Activated naive CD4-positive, alpha-beta T cell treated with anti-CD3 and anti-CD28 coated beads for 36 hours (primary cell): ENCODE measurements at places on chromosomes 3 and 15. TPM values are rescaled to one million over a fixed set of nuclear protein-coding genes. Genes with fewer than 3 reads are reported as not detected.

Gene APOD
- total RNA-seq = not detected

Gene SPTBN5
- total RNA-seq = 0.17 TPM

Gene PPARG
- total RNA-seq = 0.20 TPM

Gene PLSCR2
- total RNA-seq = not detected

Gene LTK
- total RNA-seq = not detected

Gene LRRN1
- total RNA-seq = 0.67 TPM

GRCh38 chr3:108513961-108514360 lies 3.6 kb upstream of the MYH15 start:
- no peaks in the 10 kb centered on the region for H3K27me3 ChIP-seq
- no peak for DNase-seq
- no peak overlapping the region for H3K27ac ChIP-seq
- H3K4me3 ChIP-seq = no peak overlapping the region
- H3K4me1 ChIP-seq = no peaks in the 10 kb centered on the region

- H3K4me3 ChIP-seq = no peak overlapping the region
- peak; percentile 65 for DNase-seq
- peaks cover 3% of the 10 kb centered on the region for H3K36me3 ChIP-seq
- peaks cover 83% of the 10 kb centered on the region for H3K4me1 ChIP-seq
Measured at GRCh38 chr15:101201411-101202174, 50.3 kb downstream of the CHSY1 start.

- H3K4me1 ChIP-seq = no peaks in the 10 kb centered on the region
- no peak overlapping the region for H3K4me3 ChIP-seq
- peak; percentile 39 for DNase-seq
- H3K27me3 ChIP-seq = peaks cover 5% of the 10 kb centered on the region
Measured at GRCh38 chr15:33735637-33736247, 232.6 kb upstream of the CHRM5 start.

DNA sequence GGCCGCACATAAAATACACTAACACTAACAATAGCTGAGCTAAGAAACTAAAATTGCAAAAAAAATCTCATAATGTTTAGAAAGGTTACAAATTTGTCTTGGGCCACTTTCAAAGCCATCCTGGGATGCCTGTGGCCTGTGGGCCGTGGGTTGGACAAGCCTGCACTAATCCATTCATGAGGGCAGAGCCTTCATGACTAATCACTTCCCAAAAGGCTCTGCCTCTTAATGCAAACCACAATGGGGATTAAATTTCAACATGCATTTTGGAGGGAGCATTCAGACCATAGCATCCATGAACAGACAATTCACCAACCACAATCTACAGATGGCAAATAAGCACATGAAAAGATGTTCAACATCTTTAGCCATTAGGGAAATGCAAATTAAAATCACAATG lies 128.2 kb downstream of the SUCLG2 start:
- peaks cover 50% of the 10 kb centered on the region for H3K36me3 ChIP-seq
- H3K27me3 ChIP-seq = no peaks in the 10 kb centered on the region
- H3K4me3 ChIP-seq = no peak overlapping the region
- H3K27ac ChIP-seq = no peak overlapping the region
- DNase-seq = no peak

- no peak for DNase-seq
- peaks cover 8% of the 10 kb centered on the region for H3K4me1 ChIP-seq
- H3K4me3 ChIP-seq = no peak overlapping the region
- peaks cover 14% of the 10 kb centered on the region for H3K27me3 ChIP-seq
- H3K36me3 ChIP-seq = no peaks in the 10 kb centered on the region
Measured at GRCh38 chr15:99085413-99086326, 19.2 kb upstream of the SYNM start.

DNA sequence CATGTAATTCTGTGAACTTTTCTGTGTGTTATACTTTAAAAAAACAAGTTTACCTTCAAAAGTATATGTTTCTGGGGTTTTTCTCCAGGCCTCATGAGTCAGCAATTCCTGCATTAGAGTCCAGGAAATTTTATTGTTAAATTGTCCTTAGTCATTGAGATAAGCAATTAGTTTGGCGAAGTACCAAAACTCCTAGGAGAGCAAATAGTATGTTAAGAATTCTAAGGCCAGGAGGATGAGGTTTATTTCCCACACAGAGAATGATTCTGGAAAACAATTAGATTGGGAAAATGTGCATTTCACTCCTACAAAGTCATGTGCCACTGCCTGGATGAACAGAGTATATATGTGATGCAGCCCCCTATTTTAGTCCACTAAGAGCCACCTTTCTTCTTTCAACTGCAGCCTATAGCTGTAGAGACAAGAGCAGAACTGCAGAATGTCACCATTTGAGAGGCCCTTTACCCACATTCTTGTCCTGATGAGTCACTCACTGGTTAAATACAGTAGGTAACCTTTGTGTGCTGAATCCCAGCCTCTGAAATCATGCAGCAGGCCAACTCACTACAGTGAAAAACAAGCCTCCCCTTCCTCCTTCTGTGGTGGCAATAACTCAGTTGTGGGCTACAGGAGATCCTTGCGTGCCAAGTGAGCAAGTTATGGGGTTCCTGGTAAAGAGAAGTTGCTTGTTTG lies 452.8 kb upstream of the THBS1 start:
- H3K36me3 ChIP-seq = no peaks in the 10 kb centered on the region
- H3K4me1 ChIP-seq = no peaks in the 10 kb centered on the region
- H3K4me3 ChIP-seq = no peak overlapping the region

GRCh38 chr3:48548729-48549705 lies 7.6 kb downstream of the PFKFB4 start:
- no peak overlapping the region for H3K27ac ChIP-seq
- peaks cover 4% of the 10 kb centered on the region for H3K4me1 ChIP-seq
- no peaks in the 10 kb centered on the region for H3K27me3 ChIP-seq
- H3K4me3 ChIP-seq = no peak overlapping the region
- no peaks in the 10 kb centered on the region for H3K36me3 ChIP-seq

- no peak for DNase-seq
- no peak overlapping the region for H3K27ac ChIP-seq
- H3K4me1 ChIP-seq = no peaks in the 10 kb centered on the region
- no peaks in the 10 kb centered on the region for H3K36me3 ChIP-seq
Measured at GRCh38 chr3:82103241-82103640, 341.8 kb upstream of the GBE1 start.

DNA sequence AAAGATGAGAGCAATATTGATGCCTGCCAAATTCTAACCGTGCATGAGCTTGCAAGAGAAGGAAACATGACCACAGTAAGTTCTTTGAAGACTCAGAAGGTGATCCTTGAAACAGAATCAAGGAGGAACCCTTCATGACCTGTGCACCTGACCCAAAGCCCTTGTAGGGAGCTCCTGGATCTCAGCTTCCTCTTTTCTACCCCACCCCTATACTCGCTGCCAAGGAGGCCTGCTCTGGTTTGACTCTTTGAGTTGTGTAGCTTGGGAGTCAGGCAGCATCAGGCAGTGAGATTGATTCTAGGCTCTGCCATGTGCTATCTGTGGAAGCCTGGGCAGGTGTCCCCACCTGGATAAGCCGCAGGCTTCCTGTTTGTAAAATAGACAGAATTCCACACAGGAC lies 10.6 kb downstream of the TTC21A start:
- no peak overlapping the region for H3K27ac ChIP-seq
- no peaks in the 10 kb centered on the region for H3K4me1 ChIP-seq
- no peak overlapping the region for H3K4me3 ChIP-seq
- no peaks in the 10 kb centered on the region for H3K27me3 ChIP-seq
- DNase-seq = no peak

DNA sequence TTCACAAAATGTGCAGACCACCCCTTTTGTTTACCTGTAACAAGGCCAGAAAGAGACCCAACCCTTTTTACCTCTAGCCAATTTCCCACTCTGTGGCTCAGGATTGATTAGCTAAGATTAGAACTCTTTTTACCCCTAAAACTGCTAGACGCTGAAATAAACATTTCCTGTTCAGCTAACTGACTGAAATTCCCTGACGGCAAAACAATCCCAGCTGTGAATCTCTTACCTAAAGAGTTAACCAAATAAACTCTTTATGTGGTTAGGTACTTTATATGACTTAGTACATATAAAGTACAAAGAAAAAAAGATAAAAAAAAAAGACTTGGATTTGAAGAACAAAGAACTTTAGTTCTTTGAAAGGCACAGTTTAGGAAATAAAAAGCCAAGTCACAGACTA lies 988.7 kb downstream of the FHIT start:
- no peak overlapping the region for H3K27ac ChIP-seq
- H3K4me1 ChIP-seq = peaks cover 21% of the 10 kb centered on the region
- H3K36me3 ChIP-seq = no peaks in the 10 kb centered on the region
- H3K27me3 ChIP-seq = no peaks in the 10 kb centered on the region
- H3K4me3 ChIP-seq = no peak overlapping the region

- no peaks in the 10 kb centered on the region for H3K4me1 ChIP-seq
- H3K4me3 ChIP-seq = no peak overlapping the region
- no peaks in the 10 kb centered on the region for H3K36me3 ChIP-seq
- peak; percentile 84 for DNase-seq
- H3K27ac ChIP-seq = no peak overlapping the region
Measured at GRCh38 chr3:141105828-141106628, 54.9 kb downstream of the SPSB4 start.

DNA sequence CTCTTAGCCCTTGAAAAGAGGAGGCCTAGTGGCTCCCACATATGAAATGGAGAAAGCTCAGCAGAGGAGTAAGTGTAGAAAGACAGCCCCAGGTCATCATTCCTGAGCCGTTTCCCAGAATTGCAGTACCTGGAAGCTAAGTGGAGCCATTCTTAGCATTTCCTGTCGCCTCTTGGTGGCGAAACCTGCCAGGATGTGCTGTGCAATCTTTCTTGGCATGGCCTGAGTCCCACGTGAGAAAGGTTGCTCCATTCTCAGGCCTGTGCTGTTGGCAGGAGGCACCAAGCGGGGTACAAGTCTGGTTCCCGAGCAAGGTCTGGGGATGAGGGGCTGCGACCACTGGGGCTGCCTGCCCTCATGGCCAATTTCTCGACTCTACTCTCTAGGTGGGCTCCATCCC lies 207.2 kb upstream of the TPM1 start:
- H3K27ac ChIP-seq = no peak overlapping the region
- H3K4me1 ChIP-seq = no peaks in the 10 kb centered on the region
- DNase-seq = no peak
- H3K27me3 ChIP-seq = no peaks in the 10 kb centered on the region
- H3K36me3 ChIP-seq = no peaks in the 10 kb centered on the region

GRCh38 chr15:43246261-43246774 lies 20.4 kb downstream of the TGM5 start:
- DNase-seq = no peak
- no peaks in the 10 kb centered on the region for H3K36me3 ChIP-seq
- H3K4me1 ChIP-seq = no peaks in the 10 kb centered on the region
- no peak overlapping the region for H3K4me3 ChIP-seq
- no peak overlapping the region for H3K27ac ChIP-seq

DNA sequence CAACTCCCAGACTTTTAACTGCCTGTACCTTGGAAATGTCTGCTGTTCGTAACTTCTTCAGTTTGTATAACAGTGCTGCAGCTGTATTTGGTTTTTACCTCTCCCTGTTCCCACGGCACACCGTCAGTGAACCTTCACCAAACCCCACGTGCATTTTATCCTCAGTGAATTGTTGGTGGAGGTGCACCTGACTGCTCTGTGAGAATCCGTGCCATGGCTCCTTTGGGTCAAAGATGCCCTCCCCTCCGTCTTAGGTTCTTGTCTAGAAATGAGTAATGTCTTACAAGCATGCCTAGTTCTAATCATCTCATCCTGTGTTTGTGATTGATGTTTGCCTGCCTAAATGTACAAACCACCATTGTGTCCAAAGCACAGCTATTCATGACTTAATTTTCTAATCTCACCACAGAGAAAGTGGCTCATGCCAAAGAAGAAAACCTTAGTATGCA lies 28.2 kb downstream of the TPM1 start:
- H3K4me3 ChIP-seq = no peak overlapping the region
- no peaks in the 10 kb centered on the region for H3K4me1 ChIP-seq
- no peak for DNase-seq
- peaks cover 3% of the 10 kb centered on the region for H3K36me3 ChIP-seq
- H3K27me3 ChIP-seq = no peaks in the 10 kb centered on the region

DNA sequence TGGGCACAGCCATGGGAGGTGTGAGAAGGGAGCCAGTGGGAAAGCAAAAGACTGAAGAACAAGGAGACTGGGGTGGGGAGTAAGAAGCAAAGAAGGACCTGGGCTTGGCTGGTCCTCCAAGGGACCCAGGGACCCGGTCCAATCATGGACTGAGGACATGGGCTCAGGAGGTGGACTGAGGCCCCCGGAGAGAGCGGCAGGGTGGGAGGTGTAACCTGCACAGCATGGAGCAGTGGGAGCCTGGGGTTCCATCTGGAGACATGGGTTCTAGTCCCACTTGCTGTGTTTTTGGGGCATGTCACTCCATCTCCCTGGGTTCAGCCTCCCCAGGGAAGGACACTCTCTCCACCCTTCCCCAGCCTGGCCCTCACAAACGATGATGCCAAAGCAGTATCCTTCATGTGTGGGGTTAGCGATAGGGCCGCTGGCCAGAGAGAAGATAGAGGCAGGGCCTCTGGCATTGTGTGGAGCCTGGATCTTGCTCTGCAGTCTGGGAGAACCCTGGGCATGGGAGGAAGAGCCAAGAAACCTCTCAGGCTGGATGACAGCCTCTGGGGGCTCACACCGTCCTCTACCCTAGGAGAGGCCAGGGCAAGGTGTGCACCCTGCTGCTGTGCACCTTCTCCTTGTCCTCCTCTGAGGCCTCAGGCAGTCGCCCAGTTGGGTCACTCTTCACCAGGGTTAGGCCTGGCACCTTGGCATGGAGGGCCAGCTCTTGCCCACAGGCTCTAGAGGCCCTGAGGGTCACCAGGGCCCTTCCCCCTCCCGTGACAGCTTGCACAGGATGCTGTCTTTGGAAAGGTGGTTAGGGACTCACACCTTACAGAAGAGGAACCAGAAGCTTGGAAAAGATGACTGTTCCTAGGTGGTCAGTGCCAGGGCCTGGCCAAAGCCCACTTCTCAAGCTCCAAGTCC lies 26.0 kb downstream of the FBXW12 start:
- peaks cover 5% of the 10 kb centered on the region for H3K4me1 ChIP-seq
- no peaks in the 10 kb centered on the region for H3K36me3 ChIP-seq
- no peak overlapping the region for H3K4me3 ChIP-seq
- peaks cover 4% of the 10 kb centered on the region for H3K27me3 ChIP-seq

DNA sequence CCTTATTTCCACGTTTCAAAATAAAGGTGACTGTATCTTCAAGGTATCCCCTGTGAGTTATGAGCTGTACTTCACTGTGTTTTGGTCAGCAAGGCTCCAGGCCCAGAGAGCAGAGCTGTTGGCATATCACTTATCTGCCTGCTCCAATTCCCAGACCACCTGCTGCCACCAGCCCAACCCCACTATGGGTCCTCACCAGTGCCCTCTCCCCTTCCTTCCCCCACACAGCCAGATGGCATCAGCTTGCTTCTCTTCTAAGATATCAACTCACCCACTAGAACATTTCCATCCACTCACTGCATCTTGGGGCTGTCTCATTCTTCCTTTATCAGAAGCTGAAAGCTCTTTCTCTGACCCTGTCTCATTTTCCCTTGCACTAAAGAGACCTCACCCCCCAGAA lies 136.9 kb upstream of the EIF1B start:
- no peak overlapping the region for H3K4me3 ChIP-seq
- H3K36me3 ChIP-seq = no peaks in the 10 kb centered on the region
- no peak for DNase-seq
- no peak overlapping the region for H3K27ac ChIP-seq
- H3K27me3 ChIP-seq = no peaks in the 10 kb centered on the region
